ENCODE measurements at places on chromosomes 11 and 22. TPM values are rescaled to one million over a fixed set of nuclear protein-coding genes. Genes with fewer than 3 reads are reported as not detected.

Gene INTS4
- total RNA-seq, result 12.8 TPM

Gene SERPING1
- 1,903 TPM for total RNA-seq

Gene SLCO2B1
- 174 TPM for total RNA-seq

Gene PGM2L1
- total RNA-seq, result 2.0 TPM

GRCh38 chr11:121300972-121301699 lies 8.6 kb downstream of the SC5D start:
- H3K4me3 ChIP-seq, result no peak overlapping the region
- no peak for DNase-seq
- no peaks in the 10 kb centered on the region for H3K4me1 ChIP-seq
- no peaks in the 10 kb centered on the region for H3K27me3 ChIP-seq
- peaks cover 9% of the 10 kb centered on the region for H3K36me3 ChIP-seq

- no peaks in the 10 kb centered on the region for H3K27me3 ChIP-seq
- H3K27ac ChIP-seq, result no peak overlapping the region
- DNase-seq, result no peak
- H3K36me3 ChIP-seq, result no peaks in the 10 kb centered on the region
Observed at GRCh38 chr11:21794306-21794705, 398.6 kb upstream of the ANO5 start.

- no peak overlapping the region for H3K4me3 ChIP-seq
- H3K27ac ChIP-seq, result peak overlapping the region; percentile 80
- peak; percentile 43 for DNase-seq
- H3K27me3 ChIP-seq, result no peaks in the 10 kb centered on the region
Observed at GRCh38 chr11:48099916-48100446, 116.6 kb upstream of the OR4B1 start.

- DNase-seq, result no peak
- no peak overlapping the region for H3K4me3 ChIP-seq
- no peak overlapping the region for H3K27ac ChIP-seq
- no peaks in the 10 kb centered on the region for H3K27me3 ChIP-seq
- no peaks in the 10 kb centered on the region for H3K36me3 ChIP-seq
Observed at GRCh38 chr11:24086921-24087320, 409.9 kb upstream of the LUZP2 start.

Gene BAIAP2L2
- 0.79 TPM for total RNA-seq
